ENCODE measurements at places on chromosomes 3 and 15. TPM values are rescaled to one million over a fixed set of nuclear protein-coding genes. Genes with fewer than 3 reads are reported as not detected.

DNA sequence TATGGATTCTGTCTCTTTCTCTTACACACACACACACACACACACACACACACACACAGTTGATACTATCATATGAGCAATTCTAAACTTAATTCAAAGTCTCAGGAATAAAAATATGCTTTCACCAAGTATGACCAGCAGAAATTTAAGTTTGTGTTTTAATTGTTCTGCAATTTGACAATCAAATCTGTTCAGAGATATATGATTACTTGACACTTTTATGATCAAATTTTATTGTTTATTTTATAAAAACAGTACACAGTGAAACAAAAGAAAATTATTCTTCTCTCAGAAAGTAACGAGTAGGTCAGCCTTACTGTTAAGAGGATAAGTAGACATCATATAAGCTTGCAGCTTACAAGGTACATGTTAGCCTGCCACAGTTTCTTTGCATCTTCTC, 114.3 kb downstream of the NEK10 start:
- DNase-seq, result no peak

GRCh38 chr3:38950581-38950980, 101.2 kb downstream of the SCN11A start:
- no peak for DNase-seq

The PLA1A gene
- not detected for total RNA-seq

DNA sequence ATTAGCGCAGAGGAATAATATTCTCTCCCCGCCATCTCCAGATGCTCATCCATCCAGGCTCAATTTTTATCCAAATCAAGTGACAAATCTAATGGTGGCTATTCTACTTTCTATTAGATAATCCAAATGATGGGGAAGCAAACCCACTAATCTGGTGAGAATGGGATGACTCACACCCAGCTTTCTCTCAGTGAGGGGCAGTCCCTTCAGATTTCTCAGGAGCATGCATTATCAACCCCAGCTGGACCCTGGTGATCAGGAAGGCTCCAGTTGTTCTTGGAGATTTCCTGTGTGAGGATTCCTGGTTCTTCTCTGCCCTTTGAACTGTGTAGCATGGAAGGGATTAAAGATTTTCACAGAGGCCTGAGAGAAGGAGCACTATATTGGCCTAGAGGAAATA, 358.0 kb downstream of the WDR72 start:
- no peak for DNase-seq

- no peak for DNase-seq
These were observed 1.4 kb upstream of the GHSR start for GRCh38 chr3:172449466-172450149.

DNA sequence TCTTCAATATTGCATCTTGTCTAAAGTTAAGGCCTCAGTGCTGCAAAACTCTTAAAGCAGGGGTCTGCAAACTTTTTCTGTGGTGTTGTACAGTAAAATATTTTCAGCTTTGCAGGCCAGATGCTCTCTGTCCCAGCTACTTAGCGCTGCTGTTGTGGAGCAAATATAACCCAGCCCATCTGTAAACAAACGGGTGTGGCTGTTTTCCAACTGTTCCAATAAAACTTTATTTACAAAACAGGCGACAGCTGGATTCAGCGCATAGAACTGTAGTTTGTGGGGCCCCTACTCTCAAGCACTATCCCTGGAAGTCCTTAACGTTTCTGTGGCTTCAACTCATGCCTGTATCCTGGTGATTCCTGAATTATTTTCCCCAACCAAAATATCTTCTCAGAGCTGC, 365.0 kb downstream of the FOXP1 start:
- no peak for DNase-seq

GRCh38 chr3:13536432-13536831, 12.5 kb upstream of the FBLN2 start:
- no peak for DNase-seq

The KIF7 gene
- 2.7 TPM for total RNA-seq

The DUOX1 gene
- 16.9 TPM for total RNA-seq

The RFTN1 gene
- total RNA-seq, result 4.5 TPM

DNA sequence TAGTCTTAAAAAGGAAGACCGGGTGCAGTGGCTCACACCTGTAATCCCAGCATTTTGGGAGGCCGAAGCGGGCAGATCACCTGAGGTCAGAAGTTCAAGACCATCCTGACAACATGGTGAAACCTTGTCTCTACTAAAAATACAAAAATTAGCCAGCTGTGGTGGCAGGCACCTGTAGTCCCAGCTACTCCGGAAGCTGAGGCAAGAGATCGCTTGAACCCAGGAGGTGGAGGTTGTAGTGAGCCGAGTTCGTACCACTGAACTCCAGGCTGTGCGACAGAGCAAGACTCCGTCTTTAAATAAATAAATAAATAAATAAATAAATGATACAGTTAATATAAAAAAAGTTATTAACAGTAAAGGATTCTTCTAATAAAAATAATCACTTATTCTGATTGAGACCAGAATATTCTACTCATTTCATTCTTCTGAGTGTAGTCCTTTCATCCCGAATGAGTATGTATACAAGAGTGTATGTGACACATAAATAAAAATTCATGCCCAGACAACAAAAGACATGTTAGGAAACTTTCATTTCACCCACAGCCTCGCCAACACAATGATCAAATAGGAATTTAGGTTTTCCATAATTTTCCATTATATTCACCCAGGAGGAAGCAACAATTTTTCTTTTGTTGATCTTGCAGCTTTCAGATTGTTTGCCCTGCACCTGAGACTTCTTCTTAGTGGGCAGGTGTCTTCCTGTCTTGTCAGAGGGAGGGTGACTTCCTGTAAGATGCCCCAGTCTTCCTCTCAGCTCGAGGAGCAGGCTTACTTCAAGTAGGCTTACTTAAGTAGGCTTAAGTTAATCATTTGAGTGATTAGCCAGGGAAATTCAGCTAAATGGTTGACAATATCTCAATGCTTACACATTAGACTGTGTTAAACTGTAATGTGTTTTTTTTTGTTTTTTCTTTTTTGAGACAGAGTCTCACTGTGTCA, 7.8 kb upstream of the NUP210 start:
- DNase-seq, result no peak

All from MCF 10A (cell line).